ENCODE measurements at places on chromosomes 5 and 9.

- no peak for DNase-seq
Measured at GRCh38 chr5:172740428-172741205, 30.4 kb downstream of the DUSP1 start.

- no peak for DNase-seq
Measured at GRCh38 chr5:64190562-64191306, 25.1 kb downstream of the RNF180 start.

DNA sequence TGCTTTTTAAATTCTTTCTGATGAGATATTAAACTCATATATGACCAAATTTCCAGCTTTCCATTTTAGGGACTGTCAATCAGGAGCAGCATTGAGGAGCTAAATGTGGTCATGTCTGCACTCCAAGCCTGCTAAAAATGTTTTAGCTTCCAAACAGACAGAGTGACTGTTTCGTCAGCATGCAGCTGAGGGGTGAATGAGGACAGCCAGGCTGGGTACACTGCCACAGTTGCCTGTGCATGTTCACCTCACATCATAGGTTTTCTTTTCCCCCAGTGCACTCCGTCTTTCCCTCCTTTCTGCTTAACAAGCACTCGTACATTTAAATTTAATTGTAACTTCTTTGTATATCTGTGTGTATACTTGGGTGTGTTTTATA lies 138.1 kb downstream of the ARRDC3 start:
- no peak for DNase-seq

- DNase-seq: no peak
Measured at GRCh38 chr5:131635684-131636572, 899 bp upstream of the RAPGEF6 start.

- DNase-seq: no peak
Measured at GRCh38 chr5:81728301-81728700, 22.6 kb downstream of the SSBP2 start.

GRCh38 chr9:38081356-38082108 lies 12.5 kb upstream of the SHB start:
- no peak for DNase-seq

- no peak for DNase-seq
Measured at GRCh38 chr9:121365564-121365963, 4.5 kb downstream of the STOM start.

DNA sequence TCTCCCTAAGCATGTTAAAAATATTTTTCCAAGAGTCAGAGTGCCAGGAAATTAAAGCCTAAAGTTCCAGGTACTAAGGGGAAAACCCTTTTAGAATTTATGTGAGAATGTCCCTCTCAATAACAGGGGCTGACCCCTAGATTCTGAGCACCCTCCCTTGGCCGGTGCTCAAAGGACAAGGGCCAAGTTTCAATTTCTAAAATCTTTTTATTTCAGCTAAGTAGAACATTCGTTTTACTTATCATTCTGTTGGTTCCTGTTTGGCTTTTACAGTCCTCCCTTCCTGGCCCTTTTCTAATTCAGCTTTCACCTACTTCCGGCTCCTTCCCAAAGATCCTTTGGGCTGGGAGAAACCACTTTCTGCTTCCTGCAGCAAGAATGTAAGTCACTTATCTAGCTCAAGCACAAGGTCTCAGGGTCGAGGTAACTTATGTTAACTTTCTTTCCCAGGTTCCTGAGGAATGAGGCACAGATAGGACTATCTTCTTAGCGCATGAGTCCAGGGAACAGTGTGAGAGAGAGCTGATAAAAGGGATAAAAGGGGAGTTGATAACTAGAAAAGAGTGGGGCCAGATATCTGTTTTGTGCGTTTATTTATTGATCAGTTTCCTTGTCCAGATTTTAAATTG lies 34.6 kb upstream of the F2RL2 start:
- no peak for DNase-seq

DNA sequence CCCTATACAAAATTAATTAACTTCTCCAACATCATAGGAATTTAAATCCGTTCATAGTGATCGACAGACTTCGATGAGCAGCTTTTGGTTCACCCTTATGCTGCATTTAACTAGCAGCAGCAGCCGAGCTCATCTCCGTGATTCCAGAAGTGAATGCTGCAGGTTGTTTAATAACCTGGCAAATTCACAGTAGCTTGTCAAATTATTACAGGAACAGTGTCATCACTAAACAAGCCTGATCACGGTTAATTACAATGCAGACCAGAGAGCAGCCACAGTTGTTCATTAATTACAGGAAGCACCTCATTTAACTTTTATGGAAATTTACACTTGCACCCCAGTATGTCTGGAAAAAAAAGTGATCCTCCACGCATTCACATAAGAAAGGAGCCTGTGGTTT lies 188.2 kb downstream of the BNC2 start:
- DNase-seq: no peak

- no peak for DNase-seq
Measured at GRCh38 chr9:129640086-129640870, 1.7 kb downstream of the ASB6 start.

- no peak for DNase-seq
Measured at GRCh38 chr5:169909945-169910344, 70.3 kb downstream of the INSYN2B start.

Measured in stimulated activated CD4-positive, alpha-beta T cell treated with anti-CD3 and anti-CD28 coated beads, TNF-alpha, amount 100 ng/mL, for 4 hours (primary cell).